ENCODE measurements at places on chromosomes 2 and 18.

DNA sequence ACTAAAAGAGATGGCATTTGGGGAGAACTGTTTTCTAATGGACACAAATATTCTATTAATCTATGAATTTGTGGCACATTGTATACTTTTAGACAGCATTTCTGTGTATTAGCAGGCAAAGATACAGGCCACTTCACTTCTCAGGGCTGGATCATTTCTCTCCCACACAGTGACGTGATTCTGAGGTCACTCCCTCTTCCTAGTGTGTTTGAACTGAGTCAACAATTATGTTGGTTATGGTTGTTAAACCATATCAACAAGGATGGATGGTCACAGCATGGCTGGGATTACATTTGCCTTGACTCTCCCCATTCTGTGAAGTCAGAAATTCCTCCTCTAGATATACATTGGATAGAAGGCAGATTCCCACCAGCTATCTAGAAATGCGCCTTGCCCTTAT is 11.6 kb downstream of the NOSTRIN start:
- no peak for DNase-seq

- no peak for DNase-seq
Observed at GRCh38 chr18:64271975-64272659, 123.2 kb upstream of the LINC00305 start.

GRCh38 chr18:39178166-39178565 is 1612.6 kb upstream of the CELF4 start:
- no peak for DNase-seq

DNA sequence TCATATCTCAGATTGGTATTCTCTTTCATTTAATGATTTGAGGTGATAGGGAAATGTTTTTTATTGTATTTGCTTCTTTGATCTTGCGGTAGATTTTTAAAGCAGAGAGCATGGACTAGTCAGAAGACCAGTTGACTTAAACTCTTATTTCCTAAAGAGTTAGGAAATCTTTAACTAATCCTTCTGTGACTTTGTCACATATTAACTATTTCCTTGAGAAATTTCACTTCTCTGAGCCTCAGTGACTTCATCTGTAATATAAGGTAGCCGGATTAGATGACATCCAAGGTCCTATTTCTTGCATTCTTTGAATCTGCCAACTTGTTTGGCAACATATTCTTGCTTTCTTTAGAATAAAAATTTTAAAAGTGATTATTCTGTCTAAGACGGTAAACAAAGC is 55.6 kb downstream of the MTX2 start:
- DNase-seq = no peak

DNA sequence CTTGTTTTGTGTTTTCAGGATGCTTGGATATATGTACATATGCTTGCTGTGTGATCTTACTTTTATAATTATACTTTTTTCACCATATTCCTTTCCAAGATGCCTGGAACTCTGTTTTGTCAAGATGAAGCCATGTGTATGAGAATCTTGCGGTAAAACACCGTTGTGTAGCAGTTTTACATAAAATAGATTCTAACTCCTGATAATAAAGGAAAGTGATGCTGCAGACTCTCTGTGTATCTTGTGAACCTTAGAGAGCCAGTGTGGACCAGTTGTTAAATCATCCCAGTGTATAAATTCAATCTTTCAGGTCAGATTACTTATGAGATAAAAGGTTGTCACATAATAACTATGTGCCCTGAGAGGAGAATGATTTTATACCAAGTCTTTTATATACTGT is 12.5 kb upstream of the ITGA4 start:
- DNase-seq = no peak

DNA sequence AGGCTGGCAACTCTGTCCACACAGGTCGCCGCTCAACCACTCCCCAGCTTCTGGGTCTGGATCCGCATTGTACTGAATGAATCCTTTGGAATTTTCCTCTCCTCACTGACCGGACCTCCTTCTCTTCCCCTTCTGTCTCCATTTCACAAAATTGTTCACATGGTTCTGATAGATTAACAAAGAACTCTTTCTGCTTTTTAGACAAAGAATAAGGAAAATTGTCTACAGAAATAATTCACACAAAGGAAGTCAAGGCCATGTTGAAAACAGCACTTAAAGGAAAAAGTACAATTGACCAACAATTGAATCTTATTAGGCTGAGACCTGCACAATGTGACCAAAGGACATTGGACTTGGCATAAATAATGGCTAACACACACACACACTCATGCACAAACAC is 73.6 kb upstream of the GLI2 start:
- no peak for DNase-seq

- no peak for DNase-seq
Observed at GRCh38 chr2:42809131-42809818, 16.9 kb upstream of the HAAO start.

- DNase-seq = no peak
Observed at GRCh38 chr2:158482594-158482993, 25.8 kb downstream of the PKP4 start.

DNA sequence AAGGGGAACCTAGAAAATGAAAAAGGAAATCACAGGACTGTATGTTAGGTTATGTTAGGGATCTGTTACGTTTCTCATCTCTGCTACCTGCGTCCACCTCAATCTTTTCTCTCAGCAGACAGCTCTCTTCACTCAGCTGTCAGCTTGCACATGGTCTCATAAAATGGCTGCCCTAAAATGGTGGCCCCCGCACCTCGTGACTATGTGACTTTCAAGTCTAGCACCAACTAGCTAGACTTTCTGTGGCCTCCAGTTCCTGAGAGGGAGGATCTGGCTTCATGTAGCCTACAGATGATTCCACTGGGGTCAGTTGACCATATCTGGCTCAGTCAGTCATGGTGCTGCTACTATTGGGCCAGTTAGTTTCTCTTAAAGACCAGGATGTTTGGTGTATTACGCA is 147.2 kb upstream of the SLC1A4 start:
- no peak for DNase-seq

- DNase-seq = no peak
Observed at GRCh38 chr2:12534646-12535263, 182.0 kb upstream of the TRIB2 start.

DNA sequence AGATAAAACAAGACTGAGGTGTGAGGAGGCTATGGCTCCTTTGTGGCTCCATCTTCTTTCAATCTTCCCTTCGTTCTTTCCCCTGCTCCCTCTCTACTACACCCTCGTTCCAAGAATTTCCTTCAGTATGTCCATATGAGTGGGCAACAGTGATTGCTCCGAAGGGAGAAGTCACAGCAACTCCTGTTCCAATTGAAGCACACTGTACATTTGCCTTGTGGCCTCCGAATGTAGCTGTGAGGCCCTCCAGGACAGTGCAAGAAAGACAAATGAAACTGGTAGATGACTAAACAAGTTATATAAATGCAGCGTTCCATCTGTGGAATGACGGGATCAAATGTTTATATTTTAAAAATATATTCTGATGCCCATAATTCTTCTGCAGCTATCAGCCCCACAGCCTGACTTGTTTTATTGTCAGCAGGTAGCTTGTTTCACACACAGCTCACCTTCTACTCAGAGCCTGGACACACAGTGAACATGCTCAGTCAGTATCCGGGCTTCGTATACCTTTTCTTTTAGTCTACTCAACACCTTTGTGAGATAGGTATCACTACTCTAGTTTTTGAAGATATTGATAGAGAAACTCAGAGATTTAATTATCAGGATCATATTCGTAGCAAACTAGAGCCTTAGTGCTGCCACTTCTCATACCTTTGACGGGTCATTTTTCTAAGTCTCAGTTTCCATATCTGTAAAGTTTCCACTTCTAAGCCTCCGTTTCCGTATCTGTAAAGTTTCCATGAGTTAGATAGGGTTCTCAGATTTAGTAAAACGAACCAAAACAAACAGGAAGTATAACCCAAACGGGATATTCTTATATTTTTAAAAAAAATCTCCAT is 216.7 kb upstream of the STON1 start:
- DNase-seq = peak; percentile 20
